ENCODE measurements at places on chromosomes 12 and 14.

DNA sequence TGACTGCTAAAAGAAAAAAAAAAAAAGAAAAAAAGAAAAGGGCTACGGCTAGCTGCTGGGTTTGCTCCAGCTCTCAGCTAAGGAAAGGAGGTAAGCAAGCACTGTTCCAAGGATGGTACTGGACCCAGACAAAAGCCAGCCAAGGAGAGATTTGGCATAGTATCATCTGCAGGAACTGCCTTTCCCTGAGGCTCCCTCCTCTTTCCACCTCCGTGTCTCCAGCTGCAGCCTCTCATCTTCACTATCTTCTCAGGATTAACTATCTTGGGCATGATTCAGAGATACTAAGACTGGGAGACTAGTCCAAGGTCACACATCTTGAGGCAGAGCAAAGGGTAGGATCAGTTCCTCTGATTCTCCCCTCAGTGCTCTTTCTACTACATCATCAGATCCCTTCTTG, 6.0 kb downstream of the KITLG start:
- DNase-seq, result no peak

DNA sequence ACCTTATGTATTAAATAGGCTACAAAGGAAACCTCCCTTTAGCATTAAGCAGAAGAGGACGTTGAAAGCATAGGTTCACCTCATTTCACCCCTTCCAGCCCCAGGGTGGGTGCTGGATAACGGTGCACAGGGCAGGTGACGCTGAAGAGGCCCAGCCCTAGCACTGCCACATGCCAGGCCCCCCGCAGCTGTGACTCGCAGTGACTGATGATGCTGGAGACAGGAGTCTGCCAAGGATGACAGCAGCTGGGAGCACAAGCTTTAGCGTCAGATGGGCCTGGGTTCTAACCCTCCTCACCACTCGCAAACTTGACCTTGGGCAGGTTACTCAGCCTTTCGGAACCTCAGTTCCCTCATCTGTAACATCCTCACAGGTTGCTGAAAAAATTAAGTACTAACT, 76.7 kb downstream of the TBK1 start:
- no peak for DNase-seq

GRCh38 chr12:104381731-104382480, 74.8 kb upstream of the CHST11 start:
- DNase-seq, result peak; percentile 84

GRCh38 chr14:35362450-35362849, 42.1 kb downstream of the NFKBIA start:
- DNase-seq, result no peak

- no peak for DNase-seq
These were observed at the start of gene TMCC3 for GRCh38 chr12:94650143-94651056. Gene TMCC3 (minus strand): TSS chr12:94650557. CDS start chr12:94650430, 127 bp downstream.

All from activated CD4-positive, alpha-beta memory T cell treated with anti-CD3 and anti-CD28 coated beads, Interleukin-2, amount 10 ng/mL, durations not matched to agents 7 days and 5 days (primary cell).